ENCODE measurements at places on chromosomes 16 and 17.

- DNase-seq: no peak
Measured at GRCh38 chr16:75793641-75794040, 67.4 kb upstream of the CPHXL start.

DNA sequence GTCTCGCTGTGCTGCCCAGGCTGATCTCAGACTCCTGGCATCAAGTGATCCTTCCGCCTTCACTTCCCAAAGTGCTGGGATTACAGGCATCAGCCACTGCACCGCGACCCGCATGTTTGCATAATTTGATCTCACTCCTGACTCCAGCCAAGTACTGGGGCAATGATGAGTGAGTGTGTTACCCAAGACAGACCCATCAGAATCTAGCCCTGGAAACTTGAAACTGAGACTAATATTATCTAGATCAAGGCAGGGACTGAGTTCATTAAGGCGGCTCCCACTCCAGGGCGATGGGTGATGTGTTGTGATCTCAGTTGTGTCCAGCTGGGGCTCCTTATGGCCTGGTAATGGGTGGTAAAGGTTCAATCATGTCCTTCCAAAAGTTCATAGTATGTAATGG is 53.4 kb downstream of the EMP2 start:
- DNase-seq: no peak

DNA sequence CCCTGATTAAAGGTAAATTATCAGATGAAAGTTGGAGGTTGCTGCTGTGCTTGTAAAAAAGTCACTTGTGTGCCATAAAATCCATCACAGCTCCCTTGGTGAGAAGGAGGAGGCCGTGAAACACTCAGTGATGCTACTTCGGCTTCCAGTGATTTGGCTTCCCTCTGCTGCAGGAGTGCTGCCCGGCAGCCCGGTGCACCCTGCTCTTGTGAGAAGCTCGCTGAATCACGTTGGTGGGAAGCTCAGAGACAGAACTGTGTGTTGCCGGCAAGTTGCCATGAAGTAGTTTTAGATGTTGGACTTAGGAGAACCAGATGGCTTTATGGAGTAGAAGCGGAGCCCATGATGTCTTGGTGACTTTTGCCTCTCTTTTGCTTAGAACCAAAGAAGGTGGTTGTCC is 33.3 kb downstream of the MSI2 start:
- DNase-seq: no peak

GRCh38 chr16:68470461-68471150 is 22.3 kb upstream of the SMPD3 start:
- DNase-seq: no peak

DNA sequence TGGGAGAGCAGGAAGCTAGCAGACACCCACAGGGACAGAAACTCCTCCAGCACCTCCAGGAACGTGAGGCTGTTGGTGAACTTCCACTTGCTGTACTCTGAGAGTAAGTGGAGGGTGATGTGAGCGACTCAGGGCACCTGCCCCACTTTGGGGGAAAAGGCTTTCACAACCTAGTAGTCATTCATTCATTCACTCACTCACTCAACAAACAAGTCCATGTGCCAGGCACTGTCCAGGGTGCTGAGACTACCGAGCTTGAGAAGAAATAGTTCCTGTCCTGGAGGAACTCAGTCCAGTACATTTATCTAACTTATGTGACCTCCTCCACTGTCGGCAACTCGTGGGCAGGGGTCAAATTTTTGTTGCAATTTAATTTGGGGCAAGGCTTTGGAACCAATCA is 26.6 kb downstream of the LGALS9 start:
- no peak for DNase-seq

- DNase-seq: no peak
Measured at GRCh38 chr17:22463110-22463850, 771.0 kb downstream of the KCNJ18 start.

DNA sequence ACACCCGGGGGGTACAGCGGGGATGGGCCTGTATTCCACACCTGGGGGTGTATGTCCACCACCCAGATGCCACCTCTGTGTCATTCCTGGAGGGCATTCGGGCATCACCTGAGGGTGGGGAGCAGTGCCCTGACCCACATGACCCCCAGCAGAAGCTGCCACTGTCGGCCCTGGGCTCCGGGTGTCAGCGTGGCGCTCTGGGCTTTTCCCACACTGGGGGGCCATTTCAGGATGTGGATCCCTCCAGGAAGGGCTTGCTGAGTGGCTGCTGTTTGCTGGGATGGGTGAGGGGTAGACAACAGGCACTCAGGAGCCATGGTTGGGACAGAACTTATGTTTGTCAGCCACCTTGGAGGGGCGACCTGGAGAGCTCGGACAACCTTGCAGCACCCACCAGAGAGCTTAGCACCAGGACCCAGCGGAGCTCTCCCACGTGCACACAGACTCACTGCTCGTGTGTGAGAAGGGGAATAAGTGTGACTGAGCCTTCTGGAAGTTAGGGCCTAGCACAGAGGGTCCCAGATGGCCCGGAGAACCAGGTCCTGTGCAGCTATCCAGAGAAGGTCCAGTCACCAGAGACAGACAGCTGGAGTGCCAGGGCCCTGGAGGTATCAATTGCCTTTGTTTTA is 102.7 kb downstream of the METRNL start:
- DNase-seq: no peak

DNA sequence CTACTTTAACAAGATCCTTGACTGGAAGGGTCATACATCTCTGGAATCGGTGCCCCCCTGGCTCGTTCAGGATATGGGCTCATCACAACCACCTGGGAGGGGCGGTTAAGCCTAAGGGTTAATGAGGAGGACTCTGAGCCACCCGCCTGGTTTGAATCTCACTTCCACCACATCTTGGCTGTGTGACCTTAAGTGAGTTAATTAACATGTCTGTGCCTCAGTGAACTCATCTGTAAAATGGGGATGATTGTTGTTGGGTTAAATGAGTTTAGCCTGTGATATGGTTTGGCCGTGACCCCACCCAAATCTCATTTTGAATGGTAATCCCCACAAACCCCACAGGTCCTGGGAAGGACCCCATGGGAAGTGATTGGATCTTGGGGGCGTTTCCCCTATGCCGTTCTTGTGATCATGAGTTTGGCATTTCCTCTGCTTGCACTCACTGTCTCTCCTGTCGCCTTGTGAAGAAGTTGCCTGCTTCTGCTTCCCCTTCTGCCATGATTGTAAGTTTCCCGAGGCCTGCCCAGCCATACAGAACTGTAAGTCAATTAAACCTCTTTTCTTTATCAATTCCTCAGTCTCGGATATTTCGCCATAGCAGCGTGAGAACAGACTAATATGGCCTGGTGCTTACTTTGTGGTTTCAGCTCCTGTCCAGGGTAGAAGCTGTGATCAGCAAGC is 214.0 kb upstream of the CIBAR2 start:
- DNase-seq: no peak

GRCh38 chr17:14123619-14124278 is 54.4 kb downstream of the COX10 start:
- DNase-seq: no peak

- DNase-seq: no peak
Measured at GRCh38 chr16:56987692-56988091, 1.7 kb upstream of the NLRC5 start.

DNA sequence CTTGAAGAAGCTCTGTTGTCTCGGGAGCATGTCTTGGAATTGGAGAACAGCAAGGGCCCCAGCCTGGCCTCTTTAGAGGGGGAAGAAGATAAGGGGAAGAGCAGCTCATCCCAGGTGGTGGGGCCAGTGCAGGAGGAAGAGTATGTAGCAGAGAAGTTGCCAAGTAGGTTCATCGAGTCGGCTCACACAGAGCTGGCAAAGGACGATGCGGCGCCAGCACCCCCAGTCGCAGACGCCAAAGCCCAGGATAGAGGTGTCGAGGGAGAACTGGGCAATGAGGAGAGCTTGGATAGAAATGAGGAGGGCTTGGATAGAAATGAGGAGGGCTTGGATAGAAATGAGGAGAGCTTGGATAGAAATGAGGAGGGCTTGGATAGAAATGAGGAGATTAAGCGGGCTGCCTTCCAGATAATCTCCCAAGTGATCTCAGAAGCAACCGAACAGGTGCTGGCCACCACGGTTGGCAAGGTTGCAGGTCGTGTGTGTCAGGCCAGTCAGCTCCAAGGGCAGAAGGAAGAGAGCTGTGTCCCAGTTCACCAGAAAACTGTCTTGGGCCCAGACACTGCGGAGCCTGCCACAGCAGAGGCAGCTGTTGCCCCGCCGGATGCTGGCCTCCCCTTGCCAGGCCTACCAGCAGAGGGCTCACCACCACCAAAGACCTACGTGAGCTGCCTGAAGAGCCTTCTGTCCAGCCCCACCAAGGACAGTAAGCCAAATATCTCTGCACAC is 21.2 kb downstream of the AKAP1 start:
- DNase-seq: no peak

DNA sequence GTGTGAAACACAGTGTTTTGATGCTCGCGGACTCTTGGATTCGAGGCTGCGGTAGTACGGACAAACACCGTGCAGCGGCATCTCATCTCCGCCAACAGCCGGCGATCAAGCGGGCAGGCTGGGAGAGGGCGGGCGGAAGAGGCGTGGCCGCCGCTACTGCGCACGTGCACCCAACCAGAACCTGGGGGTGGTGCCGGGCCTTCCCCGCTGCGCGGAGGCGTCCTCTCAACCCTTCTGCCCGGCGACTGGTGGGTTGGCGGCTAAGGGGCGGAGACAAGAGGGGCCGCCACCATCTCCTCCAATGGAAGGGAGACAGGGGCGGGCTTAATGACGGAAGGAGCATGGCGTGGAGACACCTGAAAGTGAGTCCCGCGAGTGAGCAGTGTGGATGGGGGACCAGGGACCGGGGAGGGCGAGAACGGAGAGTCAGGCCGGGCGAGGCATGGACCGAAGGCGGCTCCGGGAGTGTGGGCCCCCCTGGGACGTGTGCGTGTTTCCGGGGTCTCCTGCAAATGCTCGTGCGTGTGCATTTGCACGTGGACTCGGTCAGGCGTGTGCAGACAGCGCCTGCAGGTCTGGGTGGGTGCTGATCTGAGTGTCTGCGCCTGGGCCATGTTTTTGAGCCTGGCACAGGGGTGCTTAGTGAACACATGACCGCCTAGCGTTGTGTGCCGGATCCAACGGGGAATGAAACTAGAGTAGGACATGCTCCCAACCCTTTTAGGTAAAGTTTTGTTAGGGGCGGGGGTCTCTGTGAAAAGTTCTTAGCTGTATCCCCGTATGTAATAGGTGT is at the start of gene DHODH:
Gene DHODH, plus strand, starts transcription at position 321 of the 793 bp plus-strand sequence. Its CDS starts 21 bp downstream, at position 342.
- peak; percentile 97 for DNase-seq

- no peak for DNase-seq
Measured at GRCh38 chr17:50187751-50188530, 13.5 kb downstream of the COL1A1 start.

DNA sequence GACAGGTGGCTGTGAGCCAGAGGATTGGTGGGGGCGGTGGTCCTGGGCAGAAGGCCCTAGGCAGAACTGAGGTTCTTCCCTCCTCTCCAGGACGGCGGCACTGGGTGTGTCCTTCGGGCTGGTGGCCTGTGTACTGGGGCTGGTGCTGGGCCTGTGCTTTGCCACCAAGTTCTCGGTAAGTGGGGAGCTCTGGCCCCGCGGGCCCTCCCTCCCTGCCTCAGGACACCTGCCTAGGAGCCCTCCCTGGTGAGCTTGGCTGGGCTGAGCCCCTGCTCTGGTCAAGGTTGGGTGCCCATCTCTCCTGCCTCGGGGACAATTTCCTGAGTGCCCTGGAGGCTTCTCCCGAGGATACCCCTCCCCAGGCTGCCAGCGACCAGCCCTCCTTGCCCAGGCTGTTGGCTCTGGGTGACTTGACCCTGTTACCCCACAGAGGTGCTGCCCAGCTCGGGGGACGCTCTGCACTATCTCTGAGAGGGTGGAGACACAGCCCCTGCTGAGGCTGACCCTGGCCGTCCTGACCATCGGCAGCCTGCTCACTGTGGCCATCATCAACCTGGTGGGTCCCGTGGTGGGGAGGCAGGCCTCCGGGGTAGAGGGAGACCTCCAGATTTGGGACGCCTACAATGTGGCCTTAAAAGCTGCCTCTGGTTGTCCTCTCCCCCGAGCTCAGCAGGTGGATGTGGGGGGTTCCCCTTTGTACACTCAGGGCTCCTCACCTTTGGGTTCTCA is 42.0 kb downstream of the ADCY7 start:
- DNase-seq: no peak

DNA sequence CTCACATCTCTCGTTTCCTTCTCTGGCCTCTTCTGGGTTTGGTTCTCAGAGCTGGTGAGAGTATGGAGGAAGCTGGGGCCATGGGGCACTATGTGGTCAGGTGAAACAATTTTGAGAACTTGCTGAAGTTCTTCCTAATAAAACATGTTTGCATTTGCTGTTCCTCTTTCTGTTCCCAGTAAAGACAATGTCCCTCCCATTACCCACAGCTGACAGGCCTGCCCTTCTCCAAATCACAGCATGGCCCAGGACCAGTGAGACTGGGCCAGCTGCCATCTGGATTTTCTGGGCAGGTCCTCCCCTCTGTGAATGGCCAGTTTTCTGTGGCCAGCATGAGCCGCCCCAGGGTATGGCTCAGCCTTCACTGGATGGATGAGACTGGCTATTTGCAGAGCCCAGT is at the start of gene CD300H:
Gene CD300H, minus strand, starts transcription at position 113 of the 400 bp plus-strand sequence.
- DNase-seq: no peak

- no peak for DNase-seq
Measured at GRCh38 chr16:12417030-12417814, 386.5 kb downstream of the CPPED1 start.

- no peak for DNase-seq
Measured at GRCh38 chr16:27918755-27919154, 144.8 kb downstream of the GSG1L start.

GRCh38 chr17:73359352-73359751 is 47.6 kb upstream of the CDC42EP4 start:
- DNase-seq: no peak

- no peak for DNase-seq
Measured at GRCh38 chr17:48067245-48067644, 19.1 kb downstream of the NFE2L1 start.

- DNase-seq: no peak
Measured at GRCh38 chr16:62041401-62041800, 5.2 kb upstream of the CDH8 start.

DNA sequence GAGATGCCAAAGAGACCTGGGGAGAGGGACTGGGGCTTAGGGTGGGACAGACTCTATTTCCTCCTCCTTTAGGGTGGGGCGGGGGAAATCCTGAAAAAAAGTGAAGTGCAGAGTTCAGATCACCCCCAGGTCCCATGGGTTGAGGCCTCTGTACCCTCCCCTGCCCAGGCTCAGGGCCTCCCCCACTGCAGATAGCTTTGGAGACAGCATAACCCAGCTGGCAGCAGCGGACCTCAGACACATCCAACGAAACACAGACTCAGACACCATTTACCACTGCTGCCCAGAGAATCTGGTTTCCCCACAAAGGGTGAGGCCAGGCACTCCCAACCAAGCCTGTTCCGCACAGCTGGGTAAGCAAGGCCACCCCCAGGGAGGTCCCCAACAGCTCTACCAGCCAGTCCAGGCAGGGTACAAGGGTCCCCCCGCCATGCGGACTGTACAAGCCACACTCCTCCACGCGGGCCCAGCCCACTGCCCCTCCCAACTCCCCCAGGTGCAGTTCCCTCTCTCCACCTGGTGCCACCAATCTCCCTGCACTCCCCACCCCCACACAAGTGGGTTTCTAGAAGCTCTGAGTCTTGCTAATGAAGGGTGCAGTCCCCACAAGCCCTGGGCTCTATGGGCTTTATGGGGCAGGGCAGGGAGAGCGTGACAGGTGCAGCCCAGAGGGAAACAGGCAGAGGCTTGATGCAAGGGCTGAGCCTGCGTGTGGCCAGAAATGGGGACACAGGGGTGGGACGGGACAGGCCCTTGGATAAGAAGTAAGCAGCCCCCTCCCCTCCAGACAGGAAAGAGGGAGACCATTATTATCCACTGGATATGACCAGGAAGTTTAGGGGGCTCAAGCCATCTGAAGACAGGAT is 8.9 kb downstream of the RHBDF2 start:
- no peak for DNase-seq

- DNase-seq: no peak
Measured at GRCh38 chr17:64003526-64004121, 5.5 kb downstream of the PRR29 start.

- no peak for DNase-seq
Measured at GRCh38 chr16:86987746-86988670, 329.2 kb downstream of the C16orf95 start.

Measured in naive thymus-derived CD4-positive, alpha-beta T cell (primary cell).